ENCODE measurements at places on chromosomes 13 and 19.
A peak's percentile ranks its signal among the peaks of the same experiment; 100 is the strongest.

DNA sequence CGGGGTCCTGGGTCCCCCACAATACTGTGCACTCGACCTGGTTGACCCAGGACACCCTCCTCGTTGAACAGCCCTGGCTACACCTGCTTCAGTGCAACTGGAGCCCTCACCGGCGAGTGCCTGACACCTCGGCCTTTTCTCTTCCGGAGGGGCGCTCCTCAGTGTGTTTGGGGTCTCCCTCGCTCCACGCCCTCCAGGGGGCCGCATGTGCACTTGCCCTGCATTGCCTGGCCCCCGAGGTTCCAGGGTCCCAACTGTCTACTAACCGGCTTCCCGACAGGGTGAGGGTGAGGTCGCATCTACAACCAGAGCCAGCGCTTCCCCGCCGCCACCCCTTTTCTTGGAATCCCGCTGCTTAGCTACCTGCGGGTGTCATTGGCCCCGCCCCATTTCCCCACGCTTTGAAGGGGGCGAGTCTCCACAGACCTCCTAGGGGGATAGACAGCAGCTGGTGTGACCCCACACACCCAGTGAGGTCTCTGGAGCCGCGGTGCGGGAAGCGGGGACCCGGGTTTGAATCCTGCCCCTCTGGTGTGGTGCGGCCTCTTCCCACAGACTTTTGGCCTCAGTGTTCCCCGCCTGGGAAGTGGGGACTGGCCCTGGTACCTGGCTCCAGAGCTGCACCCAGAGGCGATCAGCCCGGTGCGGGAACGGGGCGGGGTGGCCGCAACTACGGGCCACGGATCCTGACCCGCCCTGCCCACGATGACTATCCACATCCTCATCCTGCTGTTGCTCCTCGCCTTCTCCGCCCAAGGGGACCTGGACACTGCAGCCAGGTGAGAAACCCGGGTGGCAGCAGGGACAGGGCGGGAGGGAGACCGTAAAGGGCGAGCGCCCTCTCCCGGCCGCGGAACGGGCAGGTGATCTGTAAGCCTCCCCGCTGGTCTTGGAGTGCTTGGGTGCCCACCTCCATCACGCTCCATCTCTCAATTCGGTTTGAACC is at the start of gene ADM5:
ADM5 (plus strand) TSS at position 462 of the 946 bp plus-strand sequence; CDS start at position 706, 244 bp downstream.
- DNase-seq: no peak

GRCh38 chr19:33832633-33833032 is 36.0 kb downstream of the KCTD15 start:
- DNase-seq: no peak

- DNase-seq: no peak
Measured at GRCh38 chr13:76795701-76796695, 90.2 kb downstream of the KCTD12 start.

DNA sequence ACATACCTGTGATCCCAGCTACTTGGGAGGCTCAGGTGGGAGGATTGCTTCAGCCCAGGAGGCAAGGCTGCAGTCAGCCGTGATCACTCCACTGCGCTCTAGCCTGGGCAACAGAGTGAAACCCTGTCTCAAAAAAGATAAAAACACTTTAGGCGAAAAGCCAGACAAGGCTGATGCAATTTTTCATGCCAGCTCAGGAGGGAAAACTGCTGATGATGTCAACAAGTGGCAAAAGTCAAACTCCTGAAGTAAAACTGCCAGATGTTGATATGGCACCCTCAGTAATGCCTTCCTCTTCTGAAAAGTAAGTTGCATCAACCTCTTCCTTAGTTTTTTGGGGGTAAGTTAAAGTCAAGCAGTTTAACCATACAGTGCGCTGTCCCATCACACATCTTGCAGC is 15.6 kb downstream of the ZNF599 start:
- DNase-seq: no peak

DNA sequence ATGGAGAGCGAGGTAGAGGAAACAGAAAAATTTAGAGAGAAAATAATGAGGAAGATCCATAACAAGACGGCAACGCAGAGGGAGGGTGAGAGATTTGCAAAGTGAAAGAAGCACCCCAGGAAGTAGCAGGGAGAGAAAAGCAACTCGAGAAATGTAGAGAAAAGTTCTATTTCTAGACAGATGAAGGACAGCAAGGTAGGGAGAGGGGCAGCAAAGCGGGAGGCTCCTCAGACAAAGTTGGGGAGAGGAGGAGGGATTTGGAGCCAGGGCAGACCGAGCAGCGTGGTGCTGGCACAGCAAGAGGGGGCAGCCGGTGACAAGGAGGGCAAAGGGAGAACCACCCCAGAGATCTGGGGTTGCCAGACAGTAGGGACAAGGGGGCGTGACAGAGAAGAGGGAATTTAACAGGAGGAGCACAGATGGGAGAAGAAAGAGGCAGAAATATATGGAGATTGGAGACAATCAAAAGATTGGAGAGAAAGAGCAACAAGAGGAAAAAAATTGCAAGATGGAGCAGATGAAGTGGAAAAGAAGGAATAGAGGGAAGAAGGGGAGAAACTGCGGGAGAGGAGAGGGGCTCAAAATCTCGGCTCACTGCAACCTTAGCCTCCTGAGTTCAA is 989 bp downstream of the ZNF766 start:
- DNase-seq: no peak

GRCh38 chr13:95902741-95903140 is 150.5 kb downstream of the UGGT2 start:
- no peak for DNase-seq

- no peak for DNase-seq
Measured at GRCh38 chr13:35784286-35784951, 307.9 kb upstream of the MAB21L1 start.

- no peak for DNase-seq
Measured at GRCh38 chr19:646779-647565, 7.3 kb downstream of the FGF22 start.

GRCh38 chr19:39740395-39740794 is 2.6 kb upstream of the CLC start:
- peak; percentile 8 for DNase-seq

- DNase-seq: no peak
Measured at GRCh38 chr19:4556597-4557127, 2.8 kb downstream of the SEMA6B start.

GRCh38 chr13:45926741-45927140 is 75.2 kb upstream of the SIAH3 start:
- no peak for DNase-seq

DNA sequence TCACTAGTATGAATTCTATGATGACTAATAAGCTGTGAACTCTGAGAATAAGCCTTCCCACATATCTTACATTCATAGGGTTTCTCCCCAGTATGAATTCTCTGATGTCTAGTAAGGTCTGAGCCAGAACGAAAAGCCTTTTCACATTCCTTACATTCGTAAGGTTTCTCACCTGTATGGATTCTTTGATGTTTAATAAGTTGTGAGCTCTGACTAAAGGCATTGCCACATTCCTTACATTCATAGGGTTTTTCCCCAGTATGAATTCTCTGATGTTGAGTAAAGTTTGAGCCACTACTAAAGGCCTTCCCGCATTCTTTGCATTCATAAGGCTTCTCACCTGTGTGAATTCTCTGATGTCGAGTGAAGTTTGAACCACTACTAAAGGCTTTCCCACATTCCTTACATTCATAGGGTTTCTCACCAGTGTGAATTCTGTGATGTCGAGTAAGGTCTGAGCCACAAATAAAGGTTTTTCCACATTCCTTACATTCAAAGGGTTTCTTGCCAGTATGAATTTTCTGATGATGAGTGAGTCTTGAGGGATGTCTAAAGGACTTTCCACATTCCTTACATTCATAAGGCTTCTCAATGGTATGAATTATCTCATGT is 30.7 kb upstream of the ZFP82 start:
- DNase-seq: no peak

DNA sequence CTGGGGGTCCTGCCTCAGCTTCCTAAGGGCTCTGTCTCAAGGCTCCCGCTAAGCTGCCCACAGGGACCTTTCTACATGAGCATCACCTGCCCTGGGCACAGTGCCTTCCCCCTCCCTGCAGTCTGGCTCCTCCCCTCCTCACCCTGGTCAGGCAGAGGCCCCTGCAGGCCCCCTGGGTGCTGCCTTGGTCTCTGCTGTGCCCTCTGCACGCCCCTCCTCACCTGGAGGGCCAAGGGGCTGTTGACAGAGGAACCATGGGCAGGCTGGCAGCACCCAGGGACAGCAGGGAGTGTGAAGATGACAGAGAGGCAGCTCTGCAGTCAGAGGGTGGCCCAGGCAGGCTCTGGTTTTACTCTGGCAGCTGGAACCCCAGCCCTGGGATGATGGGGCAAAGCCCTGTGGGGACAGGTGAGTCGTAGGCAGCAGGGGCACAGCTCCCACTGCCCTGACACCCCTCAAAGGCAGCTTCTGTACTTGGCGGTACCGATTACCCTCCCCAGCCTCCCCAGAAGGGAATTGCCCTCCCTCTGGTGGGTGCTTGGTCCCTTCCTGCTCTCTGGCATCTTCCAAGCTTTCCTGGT is 43.1 kb downstream of the SUGP2 start:
- no peak for DNase-seq

- DNase-seq: no peak
Measured at GRCh38 chr19:27776524-27776923, 1436.4 kb downstream of the UQCRFS1 start.

- DNase-seq: peak; percentile 40
Measured at GRCh38 chr19:44689290-44690130, 9.4 kb upstream of the CEACAM16 start.

DNA sequence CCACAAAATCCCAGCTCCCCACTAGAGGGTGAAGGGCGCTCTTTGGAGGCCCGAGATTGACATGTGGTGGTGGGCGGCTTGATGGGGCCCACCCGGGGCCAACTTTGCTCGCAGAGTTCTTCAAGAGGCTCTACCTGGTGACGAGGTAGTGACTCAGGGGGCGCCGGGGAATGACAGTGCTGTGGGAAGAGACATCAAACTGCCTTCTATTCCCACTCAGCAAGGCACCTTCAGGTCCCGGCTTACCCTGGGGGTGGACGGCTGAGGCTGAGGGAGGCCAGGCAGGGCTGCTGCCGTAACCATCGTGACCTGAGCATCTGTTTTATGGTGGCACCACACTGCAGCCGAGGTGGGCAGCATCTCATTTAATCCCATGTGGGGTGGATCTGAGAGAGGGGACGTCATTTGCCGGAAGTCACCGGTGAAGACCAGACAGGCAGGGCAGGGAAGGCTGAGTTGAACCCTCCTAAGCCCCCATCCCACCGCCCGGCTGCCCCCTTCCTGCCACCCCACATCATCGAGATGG is 1.6 kb downstream of the LINGO3 start:
- DNase-seq: no peak

DNA sequence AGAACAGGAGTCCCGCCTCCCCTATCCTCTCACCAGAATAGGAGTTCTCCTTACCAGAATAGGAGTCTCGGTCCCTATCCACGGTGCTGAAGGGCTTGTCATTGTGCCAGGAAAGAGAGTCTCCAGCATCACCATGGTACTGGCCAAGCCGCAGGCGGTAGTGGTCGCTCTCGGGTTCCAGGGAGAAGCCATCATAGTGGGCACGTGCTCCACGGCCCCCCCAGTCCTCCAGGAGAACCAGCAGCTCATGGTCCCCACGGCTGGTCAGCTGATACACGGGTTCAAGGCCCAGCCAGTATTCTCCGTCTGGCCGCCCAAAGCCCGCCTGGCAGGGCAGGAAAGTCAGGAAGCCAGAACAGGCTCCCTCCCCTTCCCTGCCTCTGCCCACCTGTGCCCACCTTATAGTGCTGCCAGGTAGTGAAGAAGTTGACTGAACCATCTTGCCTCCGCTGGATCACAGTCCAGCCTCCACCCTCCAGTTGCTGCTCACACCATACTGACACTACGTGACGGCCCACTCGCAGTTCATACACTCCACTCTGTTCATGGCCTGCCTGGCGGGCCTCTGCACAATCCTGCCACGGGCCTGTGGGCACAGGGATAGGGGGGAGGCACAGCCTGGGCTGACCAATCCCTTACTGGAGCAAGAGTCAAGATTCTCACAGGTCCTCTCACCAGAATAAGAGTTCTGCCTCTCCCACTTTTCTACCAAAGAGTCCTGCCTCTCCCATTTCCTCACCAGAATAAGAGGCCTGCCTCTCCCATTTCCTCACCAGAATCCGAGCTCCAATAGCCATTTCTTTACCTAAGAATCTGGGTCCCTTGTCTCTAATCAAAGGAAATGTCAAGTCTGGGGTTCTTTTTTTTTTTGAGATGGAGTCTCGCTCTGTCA is 7.4 kb downstream of the SHFL start:
- no peak for DNase-seq
